ENCODE measurements at places on chromosomes 3 and 15. TPM values are rescaled to one million over a fixed set of nuclear protein-coding genes. Genes with fewer than 3 reads are reported as not detected.

DNA sequence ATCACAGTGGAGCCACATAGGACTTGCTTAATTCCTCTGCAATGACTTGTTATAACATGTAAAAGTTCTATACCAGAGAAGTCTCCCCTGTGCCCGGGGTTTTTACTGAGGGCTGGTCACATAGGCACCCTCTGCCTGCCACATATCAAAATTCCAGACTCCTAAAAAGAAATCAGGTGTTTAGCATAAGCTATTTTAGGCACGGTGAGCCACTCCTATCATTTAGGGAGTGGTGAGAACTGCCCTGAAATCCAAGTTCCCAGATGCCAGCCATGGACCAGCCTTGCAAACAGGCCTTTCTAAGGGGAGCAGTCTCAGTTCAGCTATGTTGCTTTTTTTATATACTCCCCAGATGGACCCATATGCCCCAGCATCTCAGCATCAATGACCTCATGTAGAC is 130.3 kb downstream of the THSD4 start:
- no peak for DNase-seq
- no peaks in the 10 kb centered on the region for H3K4me1 ChIP-seq
- no peaks in the 10 kb centered on the region for H3K36me3 ChIP-seq
- H3K27me3 ChIP-seq = peaks cover 2% of the 10 kb centered on the region
- no peak overlapping the region for H3K27ac ChIP-seq
- no peak overlapping the region for H3K4me3 ChIP-seq

Gene SLC9C1
- total RNA-seq = not detected

Gene GRM7
- not detected for total RNA-seq

DNA sequence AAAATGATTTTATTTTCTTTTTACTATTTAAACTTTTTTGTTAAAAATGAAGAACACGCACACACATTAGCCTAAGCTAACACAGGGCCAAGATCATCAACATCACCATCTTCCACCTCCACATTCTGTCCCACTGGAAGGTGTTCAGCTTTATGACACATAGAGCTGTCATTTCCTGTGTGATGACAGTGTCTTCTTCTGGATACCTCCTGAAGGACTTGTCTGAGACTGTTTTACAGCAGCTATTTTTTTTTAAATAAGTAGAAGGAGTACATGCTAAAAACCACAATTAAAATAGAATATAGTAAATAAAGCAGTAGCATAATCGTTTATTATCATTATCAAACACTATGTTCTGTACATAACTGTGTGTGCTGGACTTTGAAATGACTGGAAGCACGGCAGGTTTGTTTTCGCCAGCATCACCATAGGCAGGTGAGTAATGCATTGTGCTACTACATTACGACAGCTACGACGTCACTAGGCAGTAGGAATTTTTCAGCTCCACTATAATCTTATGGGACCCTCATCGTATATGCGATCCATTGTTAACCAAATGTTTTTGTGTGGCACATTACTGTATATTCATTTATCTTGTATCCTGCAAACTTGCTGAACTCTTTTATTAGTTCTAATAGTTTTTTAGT is 72.8 kb downstream of the KLF15 start:
- no peak overlapping the region for H3K27ac ChIP-seq
- no peak for DNase-seq
- H3K4me1 ChIP-seq = peaks cover 4% of the 10 kb centered on the region

GRCh38 chr3:64456674-64457073 is 231.1 kb downstream of the ADAMTS9 start:
- DNase-seq = no peak
- peaks cover 3% of the 10 kb centered on the region for H3K27me3 ChIP-seq
- no peaks in the 10 kb centered on the region for H3K36me3 ChIP-seq
- H3K27ac ChIP-seq = no peak overlapping the region
- H3K4me1 ChIP-seq = no peaks in the 10 kb centered on the region
